ENCODE measurements at places on chromosomes 1 and 21. TPM values are rescaled to one million over a fixed set of nuclear protein-coding genes. Genes with fewer than 3 reads are reported as not detected.

GRCh38 chr1:104874044-104874443 lies 1124.3 kb downstream of the AMY1C start:
- no peaks in the 10 kb centered on the region for H3K36me3 ChIP-seq
- no peak overlapping the region for H3K4me3 ChIP-seq
- DNase-seq: no peak
- H3K4me1 ChIP-seq: no peaks in the 10 kb centered on the region
- no peak overlapping the region for H3K27ac ChIP-seq

SH2D1B gene
- total RNA-seq: not detected

GRCh38 chr1:41199375-41199774 lies 42.7 kb downstream of the SCMH1 start:
- no peaks in the 10 kb centered on the region for H3K36me3 ChIP-seq
- no peaks in the 10 kb centered on the region for H3K4me1 ChIP-seq
- no peak overlapping the region for H3K4me3 ChIP-seq
- H3K27ac ChIP-seq: no peak overlapping the region
- no peak for DNase-seq

DISP1 gene
- total RNA-seq: 2.9 TPM

DNA sequence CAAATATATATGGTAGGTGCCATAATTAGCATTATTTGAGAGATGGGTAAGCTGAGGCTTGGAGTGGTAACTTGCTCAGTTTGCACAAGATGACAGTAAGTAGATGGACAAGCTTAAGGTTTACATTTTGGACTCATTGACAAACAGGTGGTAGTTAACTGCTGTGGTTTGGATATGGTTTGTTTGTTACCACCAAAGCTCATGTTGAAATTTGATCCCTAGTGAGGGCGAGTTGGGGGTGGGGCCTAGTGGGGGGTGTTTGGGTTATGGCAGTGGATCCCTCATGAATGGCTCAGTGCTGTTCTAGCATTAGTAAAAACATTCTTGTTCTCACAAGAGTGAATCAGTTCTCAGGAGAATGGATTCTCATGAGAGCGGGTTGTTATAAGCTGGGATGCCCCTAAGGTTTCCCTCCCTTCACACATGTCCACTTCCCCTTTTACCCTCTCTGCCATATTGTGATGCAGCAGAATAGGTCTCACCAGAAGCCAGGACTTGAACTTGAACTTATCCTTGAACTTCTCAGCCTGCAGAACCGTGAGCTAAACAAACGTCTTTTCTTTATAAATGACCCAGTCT lies 6.6 kb upstream of the PRRX1 start:
- no peak for DNase-seq
- H3K36me3 ChIP-seq: no peaks in the 10 kb centered on the region
- no peak overlapping the region for H3K27ac ChIP-seq
- no peaks in the 10 kb centered on the region for H3K27me3 ChIP-seq
- H3K4me3 ChIP-seq: no peak overlapping the region

GRCh38 chr1:109807822-109808680 lies 44.3 kb upstream of the EPS8L3 start:
- peak; percentile 13 for DNase-seq
- no peak overlapping the region for H3K4me3 ChIP-seq
- no peaks in the 10 kb centered on the region for H3K27me3 ChIP-seq
- H3K4me1 ChIP-seq: peaks cover 8% of the 10 kb centered on the region

DNA sequence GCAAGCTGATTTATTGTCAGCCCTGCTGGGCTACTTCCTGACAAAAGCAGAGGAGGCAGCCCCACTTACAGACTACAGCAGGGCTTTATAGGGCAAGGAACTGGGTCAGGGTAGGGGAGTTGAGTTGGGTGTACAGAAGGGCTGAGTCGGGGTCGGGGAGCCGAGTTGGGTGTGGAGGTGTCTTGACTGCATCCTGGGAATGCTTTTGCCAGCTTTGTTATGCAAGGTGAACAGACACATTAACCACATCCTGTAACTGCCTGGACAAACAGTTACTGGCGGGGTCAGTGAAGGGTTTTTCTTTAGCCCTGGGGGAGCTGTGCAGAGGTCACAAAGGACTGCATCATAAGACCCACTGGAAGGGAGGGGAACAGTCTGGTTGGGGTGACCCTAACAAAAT lies 39.1 kb upstream of the GBP5 start:
- peak; percentile 37 for DNase-seq
- H3K4me3 ChIP-seq: peak overlapping the region; percentile 38
- H3K4me1 ChIP-seq: peaks cover 21% of the 10 kb centered on the region
- no peaks in the 10 kb centered on the region for H3K27me3 ChIP-seq
